A673 (cell line): ENCODE measurements at places on chromosomes 16 and 17.

DNA sequence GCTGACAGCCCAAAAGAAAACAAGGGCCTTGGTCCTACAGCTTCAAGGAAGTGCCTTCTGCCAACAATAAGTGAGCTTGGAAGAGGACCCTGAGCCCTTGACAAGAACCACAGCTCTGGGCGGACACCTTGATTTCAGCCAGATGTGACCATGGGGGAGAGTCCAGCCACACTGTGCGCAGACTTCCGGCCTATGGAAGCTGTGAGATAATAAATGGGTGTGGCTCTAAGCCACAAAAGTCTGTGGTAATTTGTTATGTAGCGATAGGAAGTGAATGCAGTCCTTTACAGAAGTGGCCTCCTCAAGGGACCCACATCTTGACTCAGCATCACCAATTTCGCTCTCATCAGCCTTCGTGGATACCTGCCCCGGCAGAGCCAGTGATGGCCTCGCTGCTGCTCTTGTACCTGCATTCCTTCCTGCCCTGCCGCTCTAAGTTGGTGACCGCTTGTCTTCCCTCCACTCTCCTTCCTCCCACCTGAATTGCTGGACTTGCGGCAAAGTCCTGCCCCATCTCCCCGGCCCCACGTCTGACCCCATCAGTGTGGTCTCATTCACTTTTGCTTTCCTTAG lies 29.3 kb downstream of the PRSS54 start:
- DNase-seq, result no peak

DNA sequence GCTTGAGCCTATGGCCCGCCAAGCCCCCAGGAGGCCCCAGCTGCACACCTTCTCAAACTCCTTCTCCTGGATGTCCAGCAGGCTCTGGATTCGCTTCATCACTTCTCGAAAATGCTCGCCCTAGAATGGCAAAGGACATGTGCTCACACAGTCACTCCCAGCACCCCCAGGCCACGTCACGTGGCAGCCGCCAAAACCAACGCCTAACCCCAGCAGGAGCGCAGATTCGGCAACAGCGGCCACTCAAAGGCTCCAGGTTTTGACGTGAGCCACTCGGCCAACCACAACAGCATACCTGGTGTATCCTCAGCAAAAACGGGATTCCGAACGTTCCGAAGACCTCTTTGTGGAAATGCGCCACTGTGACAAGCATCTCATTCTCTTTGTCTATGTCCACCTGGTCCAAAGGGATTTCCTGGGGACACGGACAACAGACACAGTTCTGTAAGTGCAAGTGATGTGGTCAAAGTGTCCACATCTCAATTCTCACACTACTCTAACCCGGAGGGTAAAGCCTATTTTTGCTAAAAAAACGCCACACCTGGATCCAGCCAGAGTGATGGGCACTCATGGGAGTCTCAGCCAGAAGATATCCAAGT lies 12.7 kb downstream of the LITAFD start:
- DNase-seq, result no peak

DNA sequence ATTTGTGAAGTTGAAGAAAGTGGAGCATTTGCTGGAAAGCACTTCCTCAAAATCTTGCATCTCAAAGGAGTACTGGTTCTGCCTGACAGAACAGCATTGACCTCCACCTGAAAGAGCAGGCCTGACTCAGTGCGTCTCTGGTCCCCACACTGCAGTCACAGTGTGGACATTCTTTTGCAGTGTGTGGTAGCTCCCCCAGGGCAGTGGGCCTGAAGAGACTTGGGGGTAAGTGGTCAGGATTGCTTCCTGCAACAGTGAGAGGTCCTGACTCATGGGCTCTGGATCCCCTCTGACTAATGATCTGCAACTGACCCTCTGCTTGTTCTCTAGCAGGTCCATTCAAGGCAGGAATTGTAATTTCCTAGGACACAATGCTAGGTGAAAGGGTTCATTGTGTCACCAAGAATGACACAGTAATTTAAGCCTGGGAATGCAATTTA lies 204.9 kb upstream of the KCNJ16 start:
- no peak for DNase-seq

GRCh38 chr16:1691276-1691675 lies 13.2 kb downstream of the JPT2 start:
- DNase-seq, result no peak

DNA sequence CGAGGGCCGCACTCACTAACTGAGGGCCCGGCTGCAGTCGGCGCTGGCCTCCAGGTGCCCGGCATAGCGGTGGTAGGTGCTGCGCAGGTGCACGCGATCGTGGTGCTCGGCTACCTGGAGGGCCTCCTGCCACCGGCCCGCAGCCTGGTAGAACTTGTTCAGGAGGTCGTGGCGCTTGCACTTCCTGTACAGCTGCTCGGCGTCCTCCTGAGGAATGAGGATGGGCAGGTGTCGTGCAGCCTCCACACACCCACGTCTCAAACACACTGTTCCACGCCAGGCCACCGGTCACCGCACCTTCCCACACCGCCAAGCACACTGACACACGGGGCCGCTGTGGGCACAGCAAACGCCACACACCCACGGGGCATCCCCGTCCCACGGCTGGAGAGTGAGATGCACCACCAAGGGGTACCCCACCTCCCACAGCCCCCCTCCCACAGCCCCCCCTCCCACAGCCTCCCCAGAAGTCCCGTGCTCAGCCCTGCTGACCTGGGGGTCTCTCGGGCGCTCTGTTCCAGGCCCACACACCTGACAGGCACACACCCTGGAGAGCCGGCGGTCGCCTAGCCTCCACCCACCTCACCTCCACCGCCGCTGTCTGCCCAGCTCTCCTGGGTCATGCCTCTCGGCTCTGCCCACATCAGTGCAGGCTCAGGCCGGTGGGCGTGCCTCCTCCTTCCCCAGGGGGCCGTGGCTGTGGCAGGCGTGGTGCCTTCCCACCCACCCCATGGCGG lies 7.4 kb upstream of the TMEM204 start:
- no peak for DNase-seq

DNA sequence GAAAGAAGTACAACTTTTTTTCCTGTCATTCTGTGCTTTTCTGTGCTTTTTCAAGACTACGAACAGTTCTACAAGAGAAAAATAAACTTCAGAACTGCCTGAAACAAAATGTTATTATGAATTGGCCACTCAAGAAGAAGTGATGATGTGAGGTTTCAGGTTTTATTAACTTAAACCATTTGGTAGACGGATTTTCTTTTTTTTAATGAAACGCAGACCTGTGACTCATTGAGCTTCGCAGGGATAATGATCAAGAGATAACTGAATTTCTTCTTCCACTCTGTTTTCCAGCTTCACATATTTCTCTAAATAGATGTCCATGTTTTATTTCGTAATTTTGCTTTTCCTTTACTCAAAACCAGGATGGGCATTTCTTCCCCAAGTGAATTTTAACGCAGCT lies 32.7 kb downstream of the AIPL1 start:
- DNase-seq, result no peak

DNA sequence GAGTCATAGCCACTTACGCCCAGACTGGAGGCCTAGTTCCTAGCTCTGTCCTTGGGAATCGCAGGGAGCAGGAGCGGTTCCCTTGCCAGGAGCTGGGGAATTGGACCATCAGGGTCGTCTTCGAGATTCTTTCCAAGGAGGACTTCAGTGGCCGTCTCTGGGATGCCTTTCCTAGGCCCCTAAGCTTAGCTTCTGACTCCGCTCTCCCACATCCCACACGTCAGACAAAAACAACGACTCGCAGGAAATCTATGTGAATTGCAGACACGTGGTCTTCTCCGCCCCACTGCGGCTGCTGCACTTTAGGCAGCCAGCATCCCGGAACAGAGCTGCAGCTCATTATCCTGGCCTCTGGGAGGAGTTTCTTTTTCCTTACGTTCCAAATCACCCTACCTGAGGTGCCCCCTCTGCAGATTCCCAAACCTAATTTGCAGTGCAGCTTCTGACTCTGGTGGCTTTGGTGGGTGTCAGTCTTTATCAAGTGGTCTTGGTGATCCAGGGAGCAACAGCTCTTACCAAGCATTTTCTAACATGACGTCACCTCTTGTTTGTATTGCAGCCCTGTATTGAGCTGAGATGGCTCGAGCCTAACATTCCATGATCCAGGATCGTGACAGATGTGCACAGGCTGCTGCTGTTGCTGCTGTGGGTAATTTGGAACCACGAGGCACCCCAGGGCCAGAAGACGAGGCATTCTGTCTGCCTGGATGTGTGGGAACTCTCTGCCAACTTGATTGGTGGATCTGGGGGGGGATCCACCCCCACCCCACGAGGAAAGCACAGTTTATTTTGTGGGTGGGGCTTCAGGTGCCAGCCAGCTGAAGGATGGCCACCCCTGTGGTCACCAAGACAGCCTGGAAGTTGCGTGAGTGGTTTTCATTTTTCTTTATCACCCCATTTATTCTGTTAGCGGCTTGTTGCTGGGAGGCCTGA lies 1.1 kb downstream of the KATNB1 start:
- DNase-seq, result peak; percentile 78

DNA sequence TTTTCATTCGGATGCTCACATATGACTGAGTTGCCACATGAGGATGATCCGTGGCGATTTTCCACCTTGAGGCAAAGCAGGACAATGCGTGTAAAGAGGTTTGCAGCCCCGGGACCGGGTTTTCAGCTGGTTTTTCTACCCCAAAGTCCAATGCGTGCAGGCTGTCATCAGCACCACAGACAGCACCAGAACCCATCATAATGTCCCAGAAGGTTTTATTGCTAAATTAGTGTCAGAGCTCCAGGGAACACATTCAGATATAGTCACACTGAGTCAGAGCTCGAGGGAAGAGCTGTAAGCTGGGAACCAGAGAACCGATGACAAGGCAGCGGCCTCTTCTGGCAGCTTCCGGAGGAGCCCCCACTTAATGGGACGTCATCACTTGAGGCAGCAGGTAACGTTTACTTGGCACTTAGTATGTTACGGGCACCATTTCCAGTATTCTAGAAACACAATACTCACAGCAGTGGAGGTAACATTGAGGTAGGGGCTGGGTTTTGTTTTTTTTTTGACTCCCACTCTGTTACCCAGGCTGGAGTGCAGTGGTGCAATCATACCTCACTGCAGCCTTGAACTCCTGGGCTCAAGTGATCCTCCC lies 8.9 kb upstream of the NAGPA start:
- peak; percentile 44 for DNase-seq

DNA sequence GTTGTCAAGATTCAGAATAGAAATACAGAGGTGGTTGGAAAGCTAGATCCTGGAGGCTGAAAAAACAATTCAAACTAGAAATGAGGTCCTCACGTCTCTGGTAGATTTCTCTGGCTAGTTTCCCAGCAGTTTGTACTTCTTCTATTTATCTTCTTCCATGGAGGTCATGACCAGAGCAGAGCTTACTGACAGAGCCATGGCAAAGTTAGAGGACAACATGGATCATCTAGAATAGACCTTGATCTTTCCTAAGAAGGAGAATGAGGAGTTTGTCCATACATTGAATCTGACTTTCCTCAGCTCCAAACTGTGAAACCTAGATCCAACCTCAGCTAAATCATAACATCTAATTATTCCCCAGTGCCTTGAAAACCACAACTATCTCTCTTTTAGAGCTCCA lies 900.8 kb upstream of the GOT2 start:
- DNase-seq, result no peak

- peak; percentile 42 for DNase-seq
These were observed 63.7 kb upstream of the MRTFB start for GRCh38 chr16:14007450-14007849.

DNA sequence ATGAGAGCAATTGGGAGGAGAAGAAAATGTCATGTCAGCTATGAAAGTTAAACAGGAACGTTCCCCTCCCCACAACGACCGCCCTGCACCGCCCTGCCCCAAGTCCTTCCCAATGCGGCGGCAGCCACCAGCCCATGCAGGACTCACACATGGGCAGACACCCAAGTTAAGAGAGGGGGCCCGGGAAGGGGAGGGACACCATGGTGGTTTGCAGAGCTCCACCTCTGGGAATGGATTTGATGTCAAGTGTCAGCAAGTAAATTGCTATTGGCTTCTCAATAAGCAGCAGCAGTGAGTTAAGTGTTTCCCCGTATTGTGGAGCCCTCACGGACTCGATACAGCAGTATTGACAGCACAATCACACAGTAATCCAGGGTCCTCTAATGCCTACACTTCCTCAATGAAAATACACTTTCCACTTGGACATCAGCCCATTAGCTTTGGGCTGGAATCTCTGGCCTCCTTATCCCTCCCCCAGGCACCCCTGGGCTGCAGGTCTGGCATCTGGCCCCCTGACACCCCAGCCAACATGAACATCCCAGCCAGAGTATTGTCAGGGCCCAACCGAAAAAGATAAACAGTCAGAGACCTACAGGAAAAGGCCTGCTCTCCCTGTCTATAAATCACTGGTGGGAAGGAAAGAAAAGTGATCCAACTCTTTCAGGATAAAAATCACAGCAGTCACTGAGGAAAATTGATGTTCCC lies 22.6 kb downstream of the ZFHX3 start:
- DNase-seq, result no peak

- DNase-seq, result no peak
These were observed 71.2 kb downstream of the OMG start for GRCh38 chr17:31225831-31226230.

- DNase-seq, result peak; percentile 65
These were observed 205.2 kb downstream of the RAB11FIP4 start for GRCh38 chr17:31596382-31597323.

DNA sequence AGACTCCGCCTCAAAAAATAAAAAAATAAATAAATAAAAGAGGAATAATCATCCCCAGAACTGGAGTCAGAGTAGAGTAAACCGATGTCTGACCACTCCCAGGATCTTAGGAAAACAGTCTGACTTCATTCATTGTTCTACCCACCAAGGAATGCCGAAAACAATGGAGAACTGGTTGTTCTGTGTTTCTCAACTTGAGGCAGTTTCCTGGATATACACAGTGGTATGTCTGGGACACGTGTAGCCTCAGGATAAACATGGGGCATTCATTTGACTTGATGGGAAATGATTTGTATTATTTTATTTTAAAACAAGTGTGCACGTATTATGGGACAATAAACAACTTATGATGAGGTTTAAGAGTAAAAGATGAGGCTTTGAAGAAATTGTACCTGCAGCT lies 32.8 kb upstream of the PAFAH1B1 start:
- no peak for DNase-seq

DNA sequence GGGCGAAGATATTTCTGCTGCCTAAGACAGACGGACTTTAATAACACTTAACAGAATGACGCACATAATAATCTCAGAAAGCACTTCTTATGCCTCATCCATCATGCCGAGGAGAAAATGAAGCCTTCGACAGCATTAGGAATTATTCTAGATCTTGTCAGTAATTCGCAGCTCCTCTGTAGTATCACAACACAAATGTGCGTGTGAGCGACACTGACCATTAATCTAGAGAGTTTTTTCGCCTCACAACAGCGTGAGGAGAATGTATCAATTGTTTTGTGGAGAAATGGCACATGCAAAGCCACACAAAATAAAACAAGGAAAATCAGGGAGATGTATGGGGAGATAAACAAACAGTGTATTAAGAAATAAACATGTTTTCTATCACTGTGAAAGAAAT lies 410.2 kb upstream of the PSMD7 start:
- DNase-seq, result no peak
